ENCODE measurements at places on chromosomes 13 and 19.

DNA sequence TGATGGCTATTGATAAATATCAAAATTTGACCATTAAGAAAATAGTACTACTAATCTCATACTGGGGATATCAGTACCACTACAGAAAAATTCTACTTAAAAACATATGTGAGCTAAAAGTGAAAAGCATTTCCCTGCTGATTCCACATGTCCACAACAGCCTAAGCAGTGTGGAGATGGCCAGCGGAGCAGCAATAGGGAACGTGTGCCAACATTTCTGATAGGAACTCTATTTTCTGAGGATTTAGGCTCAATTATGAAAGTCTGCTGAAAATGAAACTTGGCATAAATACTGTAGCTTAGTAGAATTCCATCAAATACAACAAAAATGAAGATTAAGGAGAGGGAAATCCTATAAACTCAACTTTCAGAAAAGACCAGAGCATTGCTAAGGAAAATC, 311.6 kb downstream of the ENOX1 start:
- DNase-seq, result no peak

- DNase-seq, result no peak
Measured at GRCh38 chr19:57380923-57381322, 8.7 kb upstream of the ZNF548 start.

- no peak for DNase-seq
Measured at GRCh38 chr13:110269509-110270185, 37.3 kb downstream of the COL4A1 start.

- no peak for DNase-seq
Measured at GRCh38 chr13:24624363-24624762, 55.8 kb upstream of the ATP12A start.

- DNase-seq, result no peak
Measured at GRCh38 chr13:29892151-29892550, 41.7 kb upstream of the UBL3 start.

DNA sequence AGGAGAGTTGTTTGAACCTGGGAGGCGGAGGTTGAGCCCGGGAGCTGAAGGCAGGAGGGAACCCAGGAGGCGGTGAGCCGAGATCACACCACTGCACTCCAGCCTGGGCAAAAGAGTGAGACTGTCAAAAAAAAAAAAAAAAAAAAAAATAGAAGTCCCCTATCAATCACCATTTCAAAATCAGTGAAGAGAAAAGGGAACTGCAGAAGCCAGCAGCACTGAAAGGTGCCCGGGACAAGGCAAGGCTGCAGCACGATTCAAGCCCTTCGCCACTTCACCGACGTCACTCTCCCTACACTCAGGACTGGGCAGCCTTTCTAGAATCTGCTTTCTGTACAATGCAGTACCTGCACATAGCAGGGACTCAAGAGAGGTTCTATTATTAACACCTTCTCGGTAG, 21.9 kb upstream of the USP12 start:
- no peak for DNase-seq

GRCh38 chr13:90612391-90612790, 735.1 kb upstream of the MIR17HG start:
- no peak for DNase-seq

- no peak for DNase-seq
Measured at GRCh38 chr19:47027586-47028088, 8.0 kb downstream of the NPAS1 start.

DNA sequence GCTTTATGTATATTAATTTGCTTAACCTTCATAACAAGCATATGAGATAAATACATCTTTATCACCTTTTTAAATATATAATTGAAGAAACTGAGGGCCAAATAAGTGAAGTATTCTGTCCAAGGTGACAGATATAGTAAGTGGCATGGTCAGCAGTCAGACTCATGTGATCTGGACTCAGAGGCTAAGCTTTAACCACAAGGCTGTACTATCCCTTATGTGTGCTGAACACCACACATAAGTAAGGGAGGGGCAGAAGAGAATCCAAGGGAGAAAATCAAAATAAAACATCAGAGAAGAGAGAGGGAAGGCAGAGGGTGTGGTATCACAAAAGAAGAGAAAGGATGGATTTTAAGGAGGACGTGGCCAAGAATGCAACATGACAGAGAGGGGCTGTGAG, 348.4 kb downstream of the EFNB2 start:
- no peak for DNase-seq

DNA sequence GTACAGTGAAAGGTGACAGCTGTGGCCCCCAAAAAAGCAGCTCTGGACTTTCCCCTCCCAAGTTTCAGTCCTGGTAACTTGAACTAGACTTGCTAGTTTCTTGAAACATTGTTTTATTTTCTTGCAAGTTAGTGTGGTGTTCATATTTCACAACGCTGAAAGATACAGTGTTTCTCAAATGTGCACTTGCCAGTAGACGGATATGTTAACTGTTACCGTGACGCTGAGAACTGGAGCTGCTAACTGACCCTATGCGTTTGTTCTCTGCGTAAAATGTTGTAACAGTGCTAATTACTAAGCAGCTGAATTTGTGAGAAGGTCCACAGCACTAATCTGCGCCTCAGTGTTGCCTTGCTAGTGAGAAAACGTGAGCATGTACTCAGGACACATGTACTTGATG, 79.6 kb downstream of the GGACT start:
- DNase-seq, result no peak

- DNase-seq, result no peak
Measured at GRCh38 chr13:86554066-86554465, 754.8 kb upstream of the SLITRK6 start.

DNA sequence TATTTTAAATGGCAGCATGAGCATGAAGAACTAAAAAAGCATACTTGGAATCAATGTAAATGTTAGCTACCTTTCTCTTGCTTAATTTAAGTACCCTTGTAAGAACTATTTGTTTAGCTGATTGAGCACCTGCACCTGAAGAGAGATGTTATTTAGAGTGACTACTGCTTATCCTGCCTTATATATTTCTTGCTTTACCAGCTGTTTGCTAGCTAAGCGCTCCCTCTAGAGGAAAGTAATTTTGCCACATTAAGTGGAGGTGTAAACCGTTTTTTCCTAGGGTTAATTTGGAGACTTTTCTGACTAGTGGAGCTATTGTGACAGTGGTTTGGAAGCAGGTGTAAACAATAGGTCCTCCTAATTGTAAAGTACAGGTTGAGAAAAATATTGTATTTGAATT, 19.4 kb upstream of the PSG2 start:
- DNase-seq, result no peak

- no peak for DNase-seq
Measured at GRCh38 chr19:547117-547516, 3.3 kb downstream of the GZMM start.

- no peak for DNase-seq
Measured at GRCh38 chr13:111270765-111271698, 49.4 kb upstream of the TEX29 start.

DNA sequence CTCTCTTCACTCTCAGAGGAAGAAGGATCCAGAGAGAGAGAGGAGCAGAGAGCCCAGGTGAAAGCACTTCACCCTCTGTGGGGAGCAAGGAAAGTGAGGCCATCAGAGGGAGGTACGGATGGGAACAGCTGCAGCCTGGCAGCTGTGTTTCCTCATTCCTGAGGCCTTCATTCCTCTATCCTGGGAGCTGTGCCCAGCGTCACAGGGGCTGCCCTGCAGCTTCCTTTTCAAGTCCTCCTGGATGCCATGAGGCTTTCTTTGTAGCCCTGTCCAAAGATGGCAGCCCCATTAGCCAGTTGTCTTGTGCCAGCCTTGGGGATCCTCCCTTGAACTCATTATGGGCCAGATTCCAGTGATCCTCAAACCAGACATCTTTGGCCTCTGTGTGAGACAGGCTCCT, 76.8 kb upstream of the PCDH8 start:
- DNase-seq, result no peak

- peak; percentile 86 for DNase-seq
Measured at GRCh38 chr19:43474986-43475705, 9.7 kb upstream of the LYPD3 start.
